ENCODE measurements at places on chromosomes 12 and 14. TPM values are rescaled to one million over a fixed set of nuclear protein-coding genes. Genes with fewer than 3 reads are reported as not detected.

DNA sequence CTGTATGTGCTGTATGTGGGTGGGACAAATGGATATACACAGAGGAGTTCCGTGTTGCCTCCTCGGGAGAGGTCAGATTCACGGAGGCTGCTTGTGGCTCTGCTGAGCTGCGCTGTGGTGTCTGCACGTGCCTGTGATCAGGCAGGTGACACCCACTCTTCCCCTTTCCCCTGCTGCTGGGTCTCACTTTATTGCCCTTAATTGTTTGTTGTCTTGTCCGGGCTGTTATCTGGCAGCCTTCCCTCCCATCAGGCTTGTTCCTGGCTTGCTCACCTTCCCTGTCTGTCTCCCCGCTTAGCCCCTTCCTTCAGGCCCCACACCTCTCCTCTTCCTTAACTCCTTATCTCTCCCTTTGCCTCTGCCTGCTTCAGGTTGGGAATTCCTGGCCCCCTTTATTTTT, 13.5 kb downstream of the WNT5B start:
- no peak for DNase-seq

DNA sequence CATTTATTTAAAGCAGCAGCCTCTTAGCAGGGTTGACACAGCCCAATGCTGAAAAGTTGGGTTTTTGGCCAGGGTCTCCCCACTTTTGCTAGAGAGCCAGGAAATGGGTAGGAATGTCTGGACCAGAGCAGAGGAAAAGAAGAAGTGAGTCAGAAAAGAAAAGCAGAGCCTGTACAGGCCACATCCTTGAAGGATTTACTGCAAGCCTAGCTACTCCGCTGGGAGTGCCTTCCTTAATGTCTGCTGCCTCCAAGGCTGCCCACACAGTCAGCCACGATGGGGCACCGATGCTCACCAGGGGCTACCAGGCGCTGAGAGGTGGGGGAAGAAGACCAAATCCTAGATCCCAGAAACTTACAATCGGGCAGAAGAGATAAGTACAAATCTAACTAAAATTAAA, 139.2 kb downstream of the C12orf75 start:
- no peak for DNase-seq

Gene NGB
- not detected for total RNA-seq

- peak; percentile 25 for DNase-seq
These were observed 377.3 kb downstream of the EMP1 start for GRCh38 chr12:13573698-13574321.

Gene GLS2
- under 0.01 TPM for total RNA-seq

DNA sequence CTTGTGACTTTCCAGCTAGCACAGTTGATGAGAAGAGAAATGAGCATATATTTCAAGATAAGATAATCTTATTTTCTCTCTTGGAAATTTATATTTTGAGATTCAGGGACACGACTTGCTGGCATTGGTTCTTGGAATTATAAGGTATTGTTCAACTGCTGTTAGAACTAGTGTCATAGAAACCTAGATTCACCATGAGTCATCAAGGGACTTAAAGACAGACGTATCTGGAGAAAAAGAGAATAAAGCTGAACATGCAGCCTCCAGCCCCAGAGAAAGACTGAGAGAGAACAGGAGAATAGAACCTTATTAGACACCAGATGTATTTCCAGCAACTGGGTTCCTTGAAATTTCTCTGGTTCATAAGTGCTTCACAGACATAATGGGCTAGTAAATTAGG, 194.4 kb upstream of the PPFIA2 start:
- DNase-seq = peak; percentile 17

GRCh38 chr14:26304056-26304455, 293.8 kb downstream of the NOVA1 start:
- DNase-seq = no peak

Gene KTN1
- total RNA-seq = 164 TPM

Gene CLEC7A
- not detected for total RNA-seq

Gene FIGNL2
- total RNA-seq = 0.17 TPM

DNA sequence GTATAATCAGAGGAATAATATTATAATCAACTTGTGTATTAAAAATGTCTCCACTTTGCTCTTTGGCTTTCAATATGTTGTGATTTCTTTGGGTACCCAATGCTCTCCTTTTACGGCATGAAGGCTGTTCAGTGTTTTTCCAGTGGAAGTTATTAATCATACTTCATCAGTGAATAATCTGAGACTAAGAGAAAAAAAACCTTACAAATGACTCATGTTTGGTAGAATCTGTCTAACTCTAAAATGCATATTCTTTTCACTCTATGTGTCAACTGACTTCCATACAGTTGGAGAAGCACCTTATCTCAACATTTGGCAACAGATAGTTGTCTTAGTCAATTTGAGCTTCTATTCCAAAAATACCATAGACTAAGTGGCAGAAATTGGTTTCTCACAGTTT, 82.2 kb downstream of the PTPRO start:
- DNase-seq = peak; percentile 35

- peak; percentile 40 for DNase-seq
These were observed 78.7 kb upstream of the ZDHHC17 start for GRCh38 chr12:76685246-76685678.

- peak; percentile 21 for DNase-seq
These were observed 613.4 kb upstream of the ATP2B1 start for GRCh38 chr12:90322006-90322405.

DNA sequence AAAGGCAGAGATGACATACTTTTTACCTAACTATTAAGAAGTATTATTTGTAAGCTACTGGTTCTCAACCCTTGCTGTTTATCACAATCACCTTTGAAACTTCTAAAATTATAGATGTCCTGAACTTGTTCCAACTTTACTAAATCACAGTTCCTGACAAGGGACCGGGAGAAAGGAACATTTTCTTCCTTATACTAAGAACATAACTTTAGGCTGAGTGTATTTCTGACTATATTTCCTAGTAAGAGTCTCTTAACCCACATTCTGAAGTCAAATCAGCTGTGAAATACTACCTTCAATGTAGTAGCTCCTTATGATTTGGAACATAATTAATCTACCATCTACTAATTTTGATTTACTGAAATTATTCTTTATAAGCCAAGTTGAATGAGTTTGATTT, 80.2 kb downstream of the BAZ1A start:
- peak; percentile 2 for DNase-seq

GRCh38 chr14:75709207-75709812, 48.3 kb downstream of the TTLL5 start:
- DNase-seq = peak; percentile 74

Gene C12orf56
- total RNA-seq = 0.77 TPM

Measured in fibroblast of lung (primary cell).